ENCODE measurements at places on chromosomes 6 and 20. TPM values are rescaled to one million over a fixed set of nuclear protein-coding genes. Genes with fewer than 3 reads are reported as not detected.

DNA sequence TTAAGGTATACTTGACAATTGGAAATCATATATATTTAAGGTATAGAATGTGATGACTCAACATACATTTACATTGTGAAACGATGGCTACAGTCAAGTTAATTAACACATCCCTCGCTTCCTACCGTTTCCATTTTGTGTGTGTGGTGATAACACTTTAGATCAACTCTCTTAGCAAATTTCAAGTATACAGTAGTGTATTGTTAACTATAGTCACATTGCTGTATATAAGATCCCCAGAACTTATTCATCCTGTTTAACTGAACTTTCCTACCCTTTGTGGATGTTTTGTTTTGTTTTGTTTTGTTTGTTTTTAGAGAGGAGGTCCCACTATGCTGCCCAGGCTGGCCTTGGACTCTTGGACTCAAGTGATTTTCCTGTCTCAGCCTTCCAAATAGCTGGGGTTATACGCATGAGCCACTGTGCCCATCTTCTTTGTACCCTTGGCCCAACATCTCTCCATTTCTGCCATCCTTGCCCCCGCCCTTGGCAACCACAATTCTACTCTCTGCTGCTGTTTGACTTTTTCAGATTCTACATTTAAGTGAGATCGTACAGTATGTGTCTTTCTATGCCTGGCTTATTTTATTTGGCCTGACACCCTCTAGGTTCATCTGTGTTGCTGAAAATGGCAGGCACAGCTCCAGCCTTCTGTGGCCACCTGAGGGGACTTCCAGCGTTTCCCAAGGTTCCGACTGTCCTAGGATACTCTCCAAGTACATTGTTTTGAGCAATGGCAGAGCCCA is 90.5 kb upstream of the SNX9 start:
- no peak for DNase-seq

GRCh38 chr6:54188846-54189245 is 77.6 kb downstream of the MLIP start:
- DNase-seq = no peak

DNA sequence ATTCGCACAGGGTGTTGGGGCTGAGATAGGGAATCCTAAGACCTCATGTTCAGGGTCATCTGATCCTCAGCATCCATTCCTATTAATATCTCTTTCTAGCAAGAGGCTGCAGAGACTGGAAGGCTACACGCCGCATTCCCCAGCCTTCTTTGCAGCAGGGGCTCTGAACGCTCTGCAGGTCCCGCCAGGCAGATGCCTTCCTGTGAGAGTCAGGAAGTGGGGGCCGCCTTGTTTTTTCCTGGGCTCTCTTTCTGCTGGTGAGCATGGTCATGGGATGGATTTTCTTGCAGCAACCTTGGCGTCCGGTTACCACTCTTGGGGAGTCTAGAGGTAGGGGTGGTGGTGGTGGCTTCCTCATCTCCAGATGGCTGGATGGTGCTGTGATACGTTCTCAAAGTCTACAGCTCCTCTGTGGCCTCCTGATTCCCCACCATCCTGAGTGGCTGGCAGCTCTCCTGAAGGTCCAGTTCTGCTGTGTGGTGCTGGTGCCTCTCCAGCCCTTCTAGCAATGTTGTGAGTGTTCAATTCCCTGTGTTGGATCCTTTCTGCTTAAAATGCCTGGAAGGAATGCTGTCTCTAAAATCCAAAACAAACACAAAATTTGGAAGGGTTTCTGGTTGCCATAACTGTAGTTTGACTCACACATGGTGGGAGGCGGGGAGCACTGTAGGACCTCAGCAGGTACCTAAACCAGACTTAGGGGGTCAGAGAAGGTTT is 111.9 kb downstream of the CEBPB start:
- no peak for DNase-seq

- no peak for DNase-seq
These were observed 520.6 kb downstream of the HDGFL1 start for GRCh38 chr6:23089981-23090380.

- no peak for DNase-seq
These were observed 765.9 kb downstream of the BCKDHB start for GRCh38 chr6:80872199-80872950.

DNA sequence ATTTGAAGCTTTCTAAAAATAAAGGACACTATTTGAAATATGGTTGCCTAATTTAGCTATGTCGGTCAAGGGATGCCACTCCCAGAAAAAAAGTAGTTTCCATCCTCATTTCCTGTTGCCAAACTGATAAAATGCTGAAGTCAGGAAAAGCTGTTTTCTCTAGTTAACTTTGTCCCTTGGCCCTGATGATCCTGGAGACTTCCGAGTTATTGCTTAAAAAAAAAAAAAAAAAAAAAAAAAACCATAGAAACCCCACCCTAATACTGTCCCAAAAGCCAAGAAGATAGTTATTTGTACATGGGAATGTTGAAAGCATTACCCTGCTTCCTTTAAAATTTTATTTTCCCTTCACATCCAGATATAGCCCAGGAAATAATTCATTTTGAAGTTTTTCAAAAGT is 236.7 kb downstream of the SOD2 start:
- DNase-seq = no peak

DNA sequence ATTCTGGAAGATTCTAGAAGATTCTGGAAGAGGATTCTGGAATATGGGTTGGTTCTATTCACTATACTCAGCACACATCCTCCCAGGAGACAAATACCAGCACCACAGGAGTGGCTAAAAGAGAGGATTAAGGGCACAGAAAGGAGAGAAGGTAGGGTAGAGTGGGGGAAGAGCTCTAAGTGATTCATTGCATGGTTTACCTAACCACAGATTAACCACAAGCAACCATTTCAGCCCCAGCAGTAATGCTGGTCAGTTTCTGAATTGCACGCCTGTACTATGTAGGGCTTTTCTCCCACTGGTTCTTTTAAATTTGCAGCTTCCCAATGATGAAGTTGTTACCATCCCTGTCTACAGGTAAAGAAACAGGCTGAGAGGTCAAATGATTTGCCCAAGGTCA is 192.7 kb upstream of the PMEPA1 start:
- no peak for DNase-seq

GRCh38 chr6:28134015-28134414 is 7.7 kb upstream of the ZKSCAN8 start:
- peak; percentile 66 for DNase-seq

GRCh38 chr6:105867277-105867676 is 218.9 kb upstream of the PRDM1 start:
- DNase-seq = no peak

- DNase-seq = no peak
These were observed 28.7 kb downstream of the SMPDL3A start for GRCh38 chr6:122817766-122818165.

DNA sequence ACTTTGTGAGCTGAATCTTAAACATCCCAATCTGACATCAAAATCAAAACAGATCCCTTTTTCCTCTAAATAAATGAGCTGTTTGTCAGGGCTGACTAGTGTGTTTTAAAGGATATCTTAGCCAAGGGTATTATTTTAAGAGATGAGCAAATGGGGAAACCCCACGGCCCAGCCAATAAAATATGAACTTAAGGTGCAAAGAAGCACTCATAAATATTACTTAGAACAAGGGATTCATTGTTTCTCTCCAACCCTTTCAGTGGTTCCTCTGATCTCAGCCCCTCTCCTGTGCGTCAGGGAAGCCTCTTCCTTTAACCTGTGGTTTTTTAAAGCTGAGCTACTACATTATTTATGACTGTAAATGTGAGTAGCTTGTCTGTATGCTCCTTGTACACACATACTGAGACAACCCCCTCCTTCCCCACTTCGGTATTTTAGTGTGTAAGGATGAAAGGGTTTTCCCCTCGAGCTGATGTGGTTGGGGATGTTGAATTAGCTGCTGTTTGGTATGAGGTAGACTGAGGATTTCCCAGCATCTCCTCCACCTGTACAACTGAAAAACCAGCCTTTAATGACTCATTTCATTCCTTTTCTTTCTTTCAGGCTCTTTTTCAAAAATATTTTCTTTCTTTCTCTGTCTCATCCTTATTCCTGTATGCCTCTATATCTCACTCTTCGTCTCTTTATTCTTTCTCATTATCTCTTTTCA is 6.5 kb downstream of the BMP5 start:
- no peak for DNase-seq

DNA sequence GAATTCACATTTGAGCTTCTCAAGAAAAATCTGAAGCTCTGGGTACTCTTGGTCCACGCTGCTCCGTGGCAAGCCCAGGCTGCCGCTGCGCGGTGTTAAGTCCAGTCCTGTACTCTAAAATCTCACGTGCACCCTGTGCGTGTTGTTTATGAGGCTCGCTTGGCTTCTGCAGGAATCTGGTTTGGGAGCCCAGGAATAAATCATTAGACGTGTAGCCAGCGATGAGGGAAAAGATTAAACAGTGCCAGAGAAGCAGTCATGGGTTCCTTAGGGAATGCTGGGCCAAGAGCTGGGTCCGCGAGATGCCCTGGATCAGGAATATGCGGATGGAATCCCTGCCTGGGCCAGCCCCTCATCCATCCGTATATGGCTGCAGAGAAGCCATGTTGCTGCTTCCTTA is 87.3 kb downstream of the KCNB1 start:
- no peak for DNase-seq

GRCh38 chr20:43316271-43316670 is 126.6 kb upstream of the PTPRT start:
- no peak for DNase-seq

- peak; percentile 52 for DNase-seq
These were observed 619 bp downstream of the RREB1 start for GRCh38 chr6:7108196-7108963.

DNA sequence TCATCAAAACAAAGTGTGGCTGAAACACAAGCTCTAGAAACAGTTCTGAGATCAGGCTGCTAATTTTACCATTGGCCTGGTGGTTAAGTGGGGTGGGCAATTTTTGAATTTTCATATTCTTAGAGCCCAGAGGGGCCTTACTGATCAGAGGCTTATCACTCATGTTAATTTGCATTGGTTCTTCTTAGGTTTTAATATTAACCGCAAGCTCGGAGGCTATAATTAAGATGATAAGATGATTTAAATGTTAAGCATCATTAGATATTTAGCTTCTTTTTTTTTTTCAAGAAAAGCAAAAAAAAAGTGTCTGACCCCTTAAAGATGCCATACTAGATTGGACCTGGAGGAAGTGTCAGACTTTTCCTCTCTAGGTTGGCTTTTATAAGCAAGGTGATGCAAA is 8.4 kb upstream of the POPDC3 start:
- DNase-seq = no peak

GRCh38 chr20:49808753-49809152 is 3.9 kb upstream of the SLC9A8 start:
- no peak for DNase-seq

DNA sequence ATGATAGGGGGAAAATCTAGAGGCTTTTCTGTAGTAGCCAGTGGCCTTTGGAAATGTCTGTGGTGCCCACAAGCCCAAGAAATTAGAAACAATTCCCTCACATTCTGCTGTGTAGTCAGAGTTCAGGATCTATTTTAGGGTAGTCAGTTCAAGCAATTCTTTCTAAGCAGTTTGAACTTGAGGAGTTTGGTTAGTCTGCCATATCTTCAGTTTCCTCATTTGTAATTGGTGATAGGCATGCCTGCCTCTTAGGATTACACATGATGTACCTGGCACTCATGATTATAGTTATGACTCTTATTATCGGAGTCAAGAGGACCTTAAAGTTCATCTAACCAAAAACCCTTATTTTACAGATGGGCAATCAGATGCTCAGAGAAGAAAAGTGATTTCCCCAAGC is 21.2 kb upstream of the MEP1A start:
- DNase-seq = no peak

DNA sequence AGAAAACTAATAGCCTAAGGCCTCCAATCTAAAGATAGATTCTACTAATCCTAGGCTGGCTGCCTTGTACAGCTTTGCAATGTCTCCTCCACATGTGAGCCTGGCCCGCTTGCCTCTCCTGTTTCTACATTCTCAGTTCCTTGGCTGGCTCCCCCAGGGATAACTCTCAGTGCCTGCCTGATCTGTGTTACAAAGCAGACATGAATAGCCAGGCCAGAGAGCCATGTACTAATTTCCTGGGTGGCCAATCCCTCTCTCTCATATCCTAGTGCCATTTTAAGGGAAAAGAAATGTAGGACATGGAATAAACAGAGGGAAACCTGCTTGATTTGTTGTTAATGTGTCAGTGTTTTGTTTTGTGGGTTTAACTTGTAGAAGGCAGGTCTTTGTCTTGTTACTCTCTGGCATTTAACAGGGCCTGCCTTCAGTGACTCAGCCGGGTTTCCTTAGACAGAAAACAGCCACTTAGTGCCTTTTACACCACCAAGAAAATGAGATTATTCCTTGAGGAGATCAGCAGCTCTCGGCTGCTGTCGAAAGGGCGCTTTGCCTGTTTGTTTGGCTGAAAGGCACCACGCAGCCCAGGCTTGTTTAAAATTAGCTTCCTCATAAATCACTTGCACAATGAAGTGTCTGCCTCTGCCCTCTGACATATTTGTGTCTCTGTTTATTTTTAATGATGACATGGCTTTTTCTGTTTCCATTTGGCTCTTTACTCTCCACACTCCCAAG is 702.7 kb downstream of the MAFB start:
- no peak for DNase-seq

- no peak for DNase-seq
These were observed 146.3 kb downstream of the PRL start for GRCh38 chr6:22150368-22151035.

DNA sequence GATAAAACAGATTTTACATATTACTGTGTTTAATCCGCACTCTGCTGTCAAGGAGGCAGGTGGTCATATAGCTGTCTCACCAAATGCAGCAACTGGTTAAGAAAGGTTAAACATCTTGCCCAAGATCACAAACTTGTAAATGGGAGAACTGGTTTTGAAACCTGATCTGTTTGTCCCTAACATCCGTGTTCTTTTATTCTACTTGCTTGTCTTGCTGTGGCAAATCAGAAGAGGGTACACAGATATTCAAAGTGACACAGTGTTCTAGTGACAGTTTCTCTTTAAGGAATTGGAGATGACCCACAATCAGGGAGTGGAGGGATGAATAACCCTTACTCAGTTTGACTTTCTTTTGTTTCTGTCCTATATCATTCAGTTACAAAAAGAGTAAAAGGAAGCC is 83.0 kb upstream of the SGK1 start:
- DNase-seq = no peak

DNA sequence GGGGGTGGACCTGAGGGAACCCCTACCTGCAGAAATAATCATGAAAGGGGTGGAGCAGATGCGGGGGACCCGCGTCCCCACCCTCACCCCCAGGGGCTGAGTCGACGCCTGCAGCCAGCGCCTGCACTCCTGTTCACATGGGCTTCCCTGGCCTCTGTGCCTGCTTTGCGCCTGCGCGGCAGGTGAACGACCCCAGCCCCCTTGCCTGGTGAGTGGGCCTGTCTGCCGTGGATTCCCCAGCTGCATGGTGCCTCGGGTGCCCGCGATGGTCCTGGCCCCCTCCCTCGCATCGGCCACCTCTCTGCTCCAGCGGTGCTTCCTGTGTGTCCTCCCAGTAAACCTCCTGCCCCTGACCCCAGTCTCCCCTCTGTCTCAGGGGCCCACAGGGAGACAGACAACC is 18.8 kb upstream of the NTSR1 start:
- DNase-seq = no peak

GRCh38 chr6:10505529-10505928 is 15.6 kb upstream of the GCNT2 start:
- no peak for DNase-seq

GRCh38 chr20:60228255-60228654 is 270.0 kb downstream of the CDH26 start:
- DNase-seq = no peak

- DNase-seq = no peak
These were observed 951 bp upstream of the OLIG3 start for GRCh38 chr6:137494988-137495702.

Gene DDX43
- total RNA-seq = 0.73 TPM

Gene CGA
- not detected for total RNA-seq

Gene HLA-DQA1
- 5.5 TPM for total RNA-seq

Gene CTAGE9
- not detected for total RNA-seq

Gene PRDM13
- not detected for total RNA-seq

Gene PI16
- total RNA-seq = 0.42 TPM

Gene PTGIS
- total RNA-seq = not detected

Gene PDE10A
- total RNA-seq = not detected

All from CD8-positive, alpha-beta T cell (primary cell).